Osteoblast (primary cell): ENCODE measurements at places on chromosomes 7 and 10. TPM values are rescaled to one million over a fixed set of nuclear protein-coding genes. Genes with fewer than 3 reads are reported as not detected.

Gene SKIDA1
- total RNA-seq = 0.29 and 0.36 TPM in 2 replicates

Gene GNG11
- 7.6 and 8.8 TPM in 2 replicates for total RNA-seq

Gene KLF14
- total RNA-seq = not detected in 2 replicates

Gene C10orf71
- not detected in 2 replicates for total RNA-seq

DNA sequence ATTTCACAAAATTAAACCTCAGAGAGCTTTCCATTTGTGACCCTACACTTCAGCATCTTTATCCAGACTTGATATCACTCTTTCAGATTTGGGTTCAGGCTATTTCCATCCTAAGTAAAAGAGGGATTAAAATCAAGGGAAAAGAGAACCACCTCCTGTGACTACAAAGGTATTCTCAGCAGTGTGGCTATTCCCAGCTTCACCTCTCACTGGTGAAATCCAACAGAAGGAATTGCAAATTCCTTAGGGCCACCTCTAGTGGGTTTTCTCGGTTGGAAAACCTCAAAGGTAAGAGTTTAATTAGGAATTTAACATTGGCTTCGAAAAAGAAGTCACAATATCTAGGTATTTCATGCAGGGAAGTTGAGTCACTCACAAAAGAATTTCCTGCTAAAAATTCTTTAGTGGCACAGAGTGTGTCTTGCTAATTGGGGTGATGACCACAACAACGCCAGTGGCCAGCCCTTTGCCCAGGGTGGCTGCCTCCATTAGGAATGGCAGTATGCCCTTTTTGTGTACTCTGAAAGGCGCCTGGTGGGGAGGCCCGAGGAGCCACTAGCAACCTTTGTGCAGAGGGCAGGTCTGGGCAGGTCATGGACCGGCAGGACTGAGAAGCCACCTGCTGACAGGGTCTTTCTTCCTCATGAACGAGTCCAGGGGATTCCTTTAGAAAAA lies 52.2 kb downstream of the SEM1 start:
- H3K27me3 ChIP-seq = no peaks in the 10 kb centered on the region
- DNase-seq = no peak
- H3K27ac ChIP-seq = no peak overlapping the region
- H3K4me1 ChIP-seq = no peaks in the 10 kb centered on the region
- no peak overlapping the region for H3K4me3 ChIP-seq
- no peaks in the 10 kb centered on the region for H3K36me3 ChIP-seq

- no peak overlapping the region for H3K4me3 ChIP-seq
- no peaks in the 10 kb centered on the region for H3K36me3 ChIP-seq
- DNase-seq = no peak
Measured at GRCh38 chr7:30831936-30832335, 60.7 kb downstream of the MINDY4 start.

GRCh38 chr10:87931836-87932230 lies 68.4 kb downstream of the PTEN start:
- H3K36me3 ChIP-seq = peaks cover 5% of the 10 kb centered on the region
- no peaks in the 10 kb centered on the region for H3K27me3 ChIP-seq
- H3K4me3 ChIP-seq = no peak overlapping the region
- H3K27ac ChIP-seq = peak overlapping the region; percentile 67
- peaks cover 52% of the 10 kb centered on the region for H3K4me1 ChIP-seq
- DNase-seq = peak; percentile 41

DNA sequence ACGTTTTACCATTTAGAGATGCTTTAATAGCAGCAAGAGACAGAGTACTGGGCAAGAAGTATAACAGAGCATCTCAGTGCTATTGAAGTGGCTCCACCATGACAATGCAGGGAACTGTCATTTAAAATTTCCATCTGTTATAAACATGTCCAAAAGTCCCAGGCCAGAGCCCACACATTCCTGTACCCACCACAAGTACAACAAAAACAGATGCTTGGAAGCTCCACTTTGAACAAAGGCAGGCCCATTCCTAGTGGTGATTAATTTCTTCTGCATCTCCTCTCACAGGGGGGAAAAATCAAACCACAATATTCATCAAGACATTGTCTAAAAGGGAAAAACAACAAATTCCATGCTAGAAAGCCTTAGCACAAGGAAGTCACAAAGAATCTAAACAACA lies 627.9 kb downstream of the PARD3 start:
- DNase-seq = peak; percentile 62
- H3K36me3 ChIP-seq = no peaks in the 10 kb centered on the region
- no peaks in the 10 kb centered on the region for H3K4me1 ChIP-seq
- H3K27ac ChIP-seq = no peak overlapping the region
- H3K4me3 ChIP-seq = no peak overlapping the region

GRCh38 chr10:33066558-33067236 lies 108.7 kb upstream of the ITGB1 start:
- no peaks in the 10 kb centered on the region for H3K36me3 ChIP-seq
- no peak overlapping the region for H3K4me3 ChIP-seq
- peaks cover 20% of the 10 kb centered on the region for H3K4me1 ChIP-seq
- no peaks in the 10 kb centered on the region for H3K27me3 ChIP-seq
- peak overlapping the region; percentile 69 for H3K27ac ChIP-seq
- DNase-seq = peak; percentile 68

GRCh38 chr10:127845756-127846155 lies 47.0 kb downstream of the CLRN3 start:
- H3K4me1 ChIP-seq = no peaks in the 10 kb centered on the region
- no peak overlapping the region for H3K4me3 ChIP-seq
- H3K27ac ChIP-seq = no peak overlapping the region
- H3K27me3 ChIP-seq = no peaks in the 10 kb centered on the region

DNA sequence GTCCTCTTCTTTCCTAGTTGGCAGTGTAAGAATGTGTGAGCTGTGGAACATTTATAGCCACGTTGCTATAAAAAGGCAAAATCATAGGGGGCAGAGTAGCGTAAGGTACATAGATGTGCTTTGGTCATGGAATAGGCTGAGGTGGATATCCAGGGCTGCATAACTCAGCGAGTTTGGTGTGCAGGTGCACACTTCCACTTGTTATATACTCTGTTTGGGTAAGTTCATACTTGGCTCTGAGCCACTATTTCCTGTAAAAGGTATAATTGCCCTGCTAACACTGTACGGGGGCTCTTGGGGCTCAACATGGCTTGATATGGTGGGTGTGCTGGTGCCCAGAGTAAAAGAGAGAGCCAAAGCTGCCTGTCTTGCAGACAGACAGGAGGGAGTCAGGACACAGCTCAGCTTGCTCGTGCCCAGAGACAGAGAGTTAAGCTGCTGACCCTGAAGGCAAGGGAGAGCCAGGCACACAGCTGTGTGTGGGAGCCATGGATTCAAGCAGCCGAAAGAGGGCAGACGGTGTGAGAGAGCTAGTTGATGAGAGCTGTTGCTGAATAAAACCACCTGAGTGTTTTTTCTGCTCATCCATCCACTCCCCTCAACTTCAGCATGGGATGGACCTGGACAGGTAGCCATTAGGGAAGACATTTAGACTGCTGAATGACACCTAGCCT lies 126.7 kb downstream of the DKK1 start:
- peaks cover 31% of the 10 kb centered on the region for H3K4me1 ChIP-seq
- no peak overlapping the region for H3K4me3 ChIP-seq
- H3K36me3 ChIP-seq = no peaks in the 10 kb centered on the region
- no peaks in the 10 kb centered on the region for H3K27me3 ChIP-seq
